Activated CD4-positive, CD25-positive, alpha-beta regulatory T cell treated with anti-CD3 and anti-CD28 coated beads, Interleukin-2, amount 50 U/mL, for 24 hours (primary cell): ENCODE measurements at places on chromosomes 5 and 9.

DNA sequence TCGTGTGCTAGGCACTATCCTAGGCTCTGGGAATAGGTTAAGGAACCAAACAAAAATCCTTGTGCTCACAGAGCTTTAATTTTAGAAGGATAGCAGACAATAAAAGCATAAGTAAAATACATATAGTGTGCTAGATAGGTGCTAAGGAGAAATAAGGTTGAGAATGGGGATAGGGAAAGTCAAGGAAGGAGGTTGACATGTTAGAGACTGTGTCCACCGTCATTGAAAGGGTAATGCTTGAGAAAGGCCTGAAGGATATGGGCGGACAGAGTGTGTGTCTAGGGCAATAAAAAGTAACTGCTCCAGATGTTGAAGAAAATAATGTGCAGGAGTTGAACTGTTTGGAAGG, 482 bp upstream of the TDRD7 start:
- no peak for ATAC-seq

GRCh38 chr5:172248637-172249036, 34.9 kb downstream of the UBTD2 start:
- ATAC-seq = no peak

- no peak for ATAC-seq
These were observed 393.4 kb upstream of the KIF2A start for GRCh38 chr5:61912559-61912958.

DNA sequence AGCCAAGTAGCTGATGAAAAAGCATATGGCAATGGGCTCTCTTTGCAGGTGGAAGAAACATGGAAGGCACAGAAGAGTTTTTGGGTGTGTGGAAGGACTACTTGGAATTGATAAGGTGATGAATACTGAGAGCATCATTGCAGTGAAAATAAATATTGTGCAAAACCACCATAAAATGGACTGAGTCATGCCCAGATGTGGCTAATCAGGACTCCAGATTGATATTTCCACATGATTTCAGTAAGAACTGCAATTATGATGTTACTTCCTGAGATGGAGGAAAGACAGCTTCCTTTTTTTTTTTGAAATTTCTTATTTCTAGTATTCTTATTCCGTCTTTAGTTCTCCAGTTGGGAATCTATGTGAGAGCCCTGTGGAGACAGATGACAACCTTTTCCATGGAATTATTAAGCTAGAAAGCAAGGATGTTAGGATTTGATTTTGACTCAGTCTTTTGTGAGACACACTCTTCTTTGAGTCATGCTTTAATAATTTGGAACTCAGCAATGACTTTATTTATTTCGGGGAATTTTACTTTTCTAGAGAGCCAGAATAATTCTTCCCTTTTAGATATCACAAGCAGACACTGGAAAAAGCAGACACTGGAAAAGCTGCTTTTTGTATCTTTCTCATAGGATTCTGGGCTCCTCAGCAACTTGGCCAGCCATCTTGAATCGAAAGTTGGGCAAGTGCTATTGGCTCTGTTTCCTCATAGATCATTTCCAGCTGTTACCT, 94.2 kb upstream of the VCAN start:
- no peak for ATAC-seq

- ATAC-seq = no peak
These were observed 108.3 kb downstream of the RPS23 start for GRCh38 chr5:82169892-82170291.
